ENCODE measurements at places on chromosomes 13 and 19. TPM values are rescaled to one million over a fixed set of nuclear protein-coding genes. Genes with fewer than 3 reads are reported as not detected.
A peak's percentile ranks its signal among the peaks of the same experiment; 100 is the strongest.

DNA sequence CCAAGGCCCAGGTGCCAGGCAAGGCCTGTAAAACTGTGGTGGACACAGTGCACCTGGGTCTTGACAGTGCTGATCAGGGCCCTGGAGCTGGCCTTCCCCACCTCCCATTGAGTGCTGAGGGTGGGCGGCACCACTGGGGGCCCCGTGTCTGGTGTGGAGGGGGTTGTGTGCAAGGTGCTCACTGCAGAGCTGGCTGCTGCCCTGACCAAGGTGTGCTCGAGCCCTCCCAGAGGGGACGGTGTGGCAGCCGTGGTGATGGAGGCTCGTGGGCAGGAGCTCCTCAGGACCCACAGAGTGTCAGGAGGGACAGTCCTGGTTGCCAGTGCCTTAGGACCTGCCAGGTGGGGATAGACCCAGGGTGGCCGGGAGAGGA lies 23.0 kb downstream of the ATP4B start:
- DNase-seq, result no peak

DNA sequence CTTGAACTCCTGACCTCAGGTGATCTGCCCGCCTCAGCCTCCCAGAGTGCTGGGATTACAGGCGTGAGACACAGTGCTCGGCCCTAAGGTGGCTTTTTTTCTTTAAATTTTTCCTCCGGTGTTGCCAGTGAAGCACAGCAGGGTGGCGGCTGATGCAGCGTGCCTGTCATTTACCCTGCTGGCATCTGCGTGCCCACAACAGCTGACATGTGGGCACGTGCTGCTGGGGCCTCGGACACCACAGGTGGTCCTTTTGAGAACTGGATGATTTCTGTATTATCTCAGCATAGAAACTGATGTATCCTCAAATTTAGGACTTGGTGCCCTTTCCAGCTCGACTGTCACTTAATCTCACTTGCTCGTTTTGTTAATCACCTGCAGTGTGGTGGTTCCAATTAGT lies 31.2 kb upstream of the TEX29 start:
- DNase-seq, result peak; percentile 83

DNA sequence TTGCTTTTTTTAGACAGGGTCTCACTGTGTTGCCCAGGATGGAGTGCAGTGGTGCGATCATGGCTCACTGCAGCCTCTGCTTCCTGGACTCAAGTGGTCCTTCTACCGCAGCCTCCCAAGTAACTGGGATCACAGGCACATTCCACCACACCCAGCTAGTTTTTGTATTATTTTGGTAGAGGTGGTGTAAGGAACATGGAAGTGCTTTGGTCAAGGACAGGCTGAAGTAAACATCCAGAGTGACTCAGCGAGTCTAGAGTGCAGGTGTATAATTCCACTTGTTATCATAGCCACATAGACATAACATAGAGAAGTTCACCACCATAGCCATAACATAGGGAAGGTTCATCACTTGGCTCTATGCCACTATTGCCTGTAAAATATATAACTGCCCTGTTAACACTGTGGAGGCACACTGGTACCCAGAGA lies 98.6 kb downstream of the RBM26 start:
- DNase-seq, result no peak

DNA sequence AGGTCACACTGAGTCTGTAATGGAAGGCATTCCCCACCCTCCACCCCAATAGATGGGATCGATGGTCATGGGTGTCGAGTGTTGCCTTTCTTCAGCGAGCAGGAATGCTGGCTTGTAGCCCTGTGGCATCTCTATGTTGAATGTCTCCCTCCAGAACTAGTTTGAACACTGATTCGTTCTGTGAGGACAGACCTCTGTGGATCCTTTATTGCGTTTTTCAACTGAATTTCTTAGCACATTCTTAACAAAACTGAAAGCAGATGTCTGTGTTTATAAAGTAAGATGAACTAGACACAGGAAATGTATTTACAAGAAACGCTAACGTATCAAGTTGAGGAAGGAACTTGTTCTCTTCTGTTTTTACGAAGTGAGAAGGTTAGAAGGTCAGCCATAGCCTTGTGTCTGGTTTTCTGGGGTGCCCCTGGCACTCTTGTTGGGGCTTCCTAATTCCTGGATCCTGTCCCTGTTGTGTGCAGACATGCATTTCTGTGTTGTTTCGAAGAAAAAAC lies 36.8 kb upstream of the TM9SF2 start:
- no peak for DNase-seq

DNA sequence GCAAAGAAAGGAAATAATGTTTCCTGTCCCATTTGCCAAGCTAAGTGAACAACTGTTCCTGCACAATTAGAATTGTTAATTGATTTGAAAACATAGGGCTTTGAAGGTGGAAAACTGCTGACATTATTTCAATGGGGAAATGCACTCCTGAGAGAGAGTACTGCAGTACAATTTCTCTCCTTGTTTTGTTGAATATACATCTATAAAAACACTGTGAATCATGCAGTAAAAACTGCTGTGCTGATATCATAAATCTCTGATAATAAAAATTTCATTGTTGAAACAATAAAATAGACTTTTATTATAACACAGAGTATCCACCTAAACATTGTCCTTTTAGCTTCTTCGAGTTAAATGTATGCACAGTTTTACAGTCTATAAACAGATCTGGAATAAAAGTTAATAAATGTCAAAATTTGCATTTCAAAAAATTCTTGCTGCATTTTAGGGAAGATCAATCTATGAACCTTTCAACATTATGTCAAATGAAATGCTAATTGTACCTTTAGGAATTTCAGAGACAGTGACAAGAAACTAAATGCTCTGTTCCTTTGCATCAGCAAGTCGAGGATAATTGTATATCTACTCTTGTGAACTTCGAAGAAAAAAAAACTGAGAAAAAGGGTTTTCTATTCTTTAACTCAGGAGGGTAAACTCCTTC lies 328.2 kb upstream of the DACH1 start:
- no peak for DNase-seq

GRCh38 chr13:83485101-83485500 lies 397.2 kb downstream of the SLITRK1 start:
- DNase-seq, result no peak

DNA sequence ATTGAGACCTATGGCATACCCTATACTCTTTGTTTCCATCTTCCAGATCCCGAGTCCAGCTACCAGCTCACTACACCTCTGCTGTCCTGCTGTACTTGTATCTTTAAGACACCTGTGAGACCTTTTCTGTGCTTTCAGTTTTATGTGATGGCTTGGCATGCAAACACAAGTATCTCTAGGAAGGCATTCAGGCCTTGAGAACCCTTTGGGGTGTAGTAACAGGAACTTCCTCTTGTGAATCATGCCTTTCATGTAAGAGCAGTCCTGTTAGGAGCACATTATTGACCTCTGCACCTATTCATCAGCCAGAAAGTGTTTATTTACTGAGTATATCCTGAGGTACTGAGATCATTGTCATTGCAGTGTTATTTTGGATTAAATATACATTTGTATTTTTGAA lies 87.0 kb upstream of the HTR2A start:
- no peak for DNase-seq

GRCh38 chr13:71754407-71754974 lies 112.5 kb downstream of the DACH1 start:
- DNase-seq, result no peak

- no peak for DNase-seq
Measured at GRCh38 chr19:55014714-55015113, 23.4 kb downstream of the GP6 start.

GRCh38 chr13:46639033-46639981 lies 86.3 kb downstream of the LRCH1 start:
- peak; percentile 79 for DNase-seq

DNA sequence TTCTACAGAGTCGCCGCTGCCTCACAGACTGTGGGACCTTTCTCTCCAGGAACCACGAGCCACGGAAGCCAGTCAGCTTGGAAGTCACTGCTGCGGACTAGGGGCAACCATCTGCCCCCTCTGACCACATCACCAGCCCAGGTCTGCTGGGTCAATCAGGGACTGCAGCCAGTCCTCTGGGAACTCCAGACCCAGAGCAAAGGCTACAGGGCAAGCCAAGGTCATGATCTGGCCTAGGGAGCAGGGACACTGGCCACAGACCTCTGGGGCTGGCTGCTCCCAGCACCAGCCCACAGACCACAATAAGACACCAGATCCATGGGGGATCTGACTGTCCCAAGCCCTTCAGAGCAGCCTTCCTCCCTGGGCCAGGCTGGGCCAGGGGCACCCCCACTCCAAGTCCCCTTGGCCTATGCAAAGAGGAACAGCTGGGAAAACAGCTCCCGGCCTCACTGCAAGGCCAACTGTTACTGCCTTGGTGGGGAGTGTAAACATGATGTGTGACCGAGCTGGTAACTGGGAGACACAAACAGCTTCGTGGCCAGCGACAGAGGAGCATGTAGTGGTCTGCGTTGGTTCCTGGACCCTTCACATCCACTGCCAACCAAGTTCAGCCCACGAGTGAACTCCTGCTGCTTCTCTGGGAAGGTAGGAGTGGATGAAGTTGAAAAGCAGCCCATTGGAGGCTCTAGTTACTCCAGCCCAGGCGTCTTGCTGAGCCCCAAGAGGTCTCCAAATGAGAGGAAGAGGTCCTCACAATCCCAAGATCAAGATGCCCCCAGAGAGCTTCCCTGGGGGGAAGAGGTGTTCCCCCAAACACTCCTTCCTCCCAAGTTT lies 1.5 kb downstream of the AKT2 start:
- peak; percentile 95 for DNase-seq

- DNase-seq, result no peak
Measured at GRCh38 chr13:33081666-33082065, 65.4 kb downstream of the KL start.

- DNase-seq, result no peak
Measured at GRCh38 chr13:91305652-91306051, 41.8 kb upstream of the MIR17HG start.

GRCh38 chr19:43438291-43439031 lies 23.8 kb downstream of the TEX101 start:
- DNase-seq, result peak; percentile 92

- DNase-seq, result peak; percentile 92
Measured at GRCh38 chr19:2771786-2772674, 11.0 kb downstream of the SGTA start.

The ZNF576 gene
- 10.1 TPM for total RNA-seq

The RXFP2 gene
- total RNA-seq, result not detected

The GPR12 gene
- total RNA-seq, result not detected

All from myocyte (in vitro differentiated cells).